B cell (primary cell): ENCODE measurements at places on chromosomes 4 and X. TPM values are rescaled to one million over a fixed set of nuclear protein-coding genes. Genes with fewer than 3 reads are reported as not detected.

Gene SCRG1
- total RNA-seq = not detected in 2 replicates

- no peak overlapping the region for H3K27ac ChIP-seq
- peaks cover 43% of the 10 kb centered on the region for H3K4me1 ChIP-seq
- H3K27me3 ChIP-seq = no peaks in the 10 kb centered on the region
- DNase-seq = peak; percentile 49
- peak overlapping the region; percentile 67 for H3K4me3 ChIP-seq
Observed at GRCh38 chrX:150361777-150362351, 1.3 kb upstream of the MAMLD1 start.

Gene FRAS1
- total RNA-seq = 0.05 and 0.12 TPM in 2 replicates

Gene PASD1
- not detected in 2 replicates for total RNA-seq

Gene ADGRL3
- total RNA-seq = not detected in 2 replicates

- DNase-seq = no peak
- H3K27me3 ChIP-seq = no peaks in the 10 kb centered on the region
- no peaks in the 10 kb centered on the region for H3K36me3 ChIP-seq
- no peak overlapping the region for H3K27ac ChIP-seq
- H3K4me3 ChIP-seq = no peak overlapping the region
- H3K4me1 ChIP-seq = no peaks in the 10 kb centered on the region
Observed at GRCh38 chrX:33840176-33840575, 291.9 kb downstream of the FAM47A start.

GRCh38 chr4:5467111-5467510 lies 241.2 kb downstream of the EVC2 start:
- no peak for DNase-seq
- H3K27me3 ChIP-seq = no peaks in the 10 kb centered on the region
- no peak overlapping the region for H3K4me3 ChIP-seq
- H3K36me3 ChIP-seq = no peaks in the 10 kb centered on the region

DNA sequence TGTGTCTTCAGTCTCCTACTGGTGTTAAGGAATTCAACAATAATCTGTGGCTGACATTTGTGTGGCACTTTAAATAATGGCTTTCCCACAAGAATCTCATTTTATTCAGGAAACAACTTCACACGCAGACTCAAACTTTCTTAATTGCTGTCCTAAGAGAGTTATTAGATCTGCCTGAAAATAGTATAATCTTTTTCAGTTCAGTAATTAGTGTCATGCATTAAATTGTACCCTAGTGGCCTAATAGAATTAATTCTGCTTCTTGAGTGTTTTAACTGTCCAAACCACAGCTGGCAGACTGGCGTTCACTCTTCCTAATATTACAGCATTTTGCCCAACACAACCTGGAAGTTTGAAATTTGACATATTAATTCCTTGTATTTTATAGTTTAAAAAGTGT lies 107.1 kb downstream of the GRIA2 start:
- no peaks in the 10 kb centered on the region for H3K36me3 ChIP-seq
- DNase-seq = no peak
- no peak overlapping the region for H3K27ac ChIP-seq
- no peaks in the 10 kb centered on the region for H3K4me1 ChIP-seq

Gene VCX2
- not detected in 2 replicates for total RNA-seq

Gene XAGE1B
- total RNA-seq = not detected in 2 replicates

DNA sequence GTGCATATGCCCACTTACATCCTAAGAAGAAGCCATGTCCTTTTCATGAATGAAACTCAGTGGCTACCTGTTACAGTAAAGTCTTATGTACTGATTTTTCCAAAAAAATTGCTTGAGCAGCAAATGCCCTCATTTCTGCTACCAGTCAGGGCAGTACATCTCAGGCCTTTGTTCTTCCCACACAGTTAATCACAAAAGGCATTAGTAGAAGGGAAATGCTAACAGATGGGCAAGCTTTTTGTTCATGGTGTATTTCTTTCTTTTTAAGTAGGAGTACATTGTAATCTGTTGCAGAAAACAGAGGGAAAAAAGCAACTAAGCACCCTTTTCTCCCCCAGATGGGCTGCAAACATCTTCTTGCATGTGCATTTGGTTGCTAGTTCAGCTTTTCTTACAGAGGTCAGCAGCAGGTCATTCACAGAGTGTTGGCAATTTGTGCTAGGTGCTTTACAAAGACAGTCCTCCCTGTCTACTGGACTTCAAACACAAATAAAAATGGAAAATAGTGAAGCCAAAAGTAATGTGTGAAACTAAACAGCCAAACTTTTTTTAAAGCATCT lies 373.4 kb downstream of the PRDM5 start:
- no peaks in the 10 kb centered on the region for H3K27me3 ChIP-seq
- no peaks in the 10 kb centered on the region for H3K4me1 ChIP-seq
- H3K36me3 ChIP-seq = no peaks in the 10 kb centered on the region
- H3K27ac ChIP-seq = no peak overlapping the region
- DNase-seq = no peak
- no peak overlapping the region for H3K4me3 ChIP-seq

DNA sequence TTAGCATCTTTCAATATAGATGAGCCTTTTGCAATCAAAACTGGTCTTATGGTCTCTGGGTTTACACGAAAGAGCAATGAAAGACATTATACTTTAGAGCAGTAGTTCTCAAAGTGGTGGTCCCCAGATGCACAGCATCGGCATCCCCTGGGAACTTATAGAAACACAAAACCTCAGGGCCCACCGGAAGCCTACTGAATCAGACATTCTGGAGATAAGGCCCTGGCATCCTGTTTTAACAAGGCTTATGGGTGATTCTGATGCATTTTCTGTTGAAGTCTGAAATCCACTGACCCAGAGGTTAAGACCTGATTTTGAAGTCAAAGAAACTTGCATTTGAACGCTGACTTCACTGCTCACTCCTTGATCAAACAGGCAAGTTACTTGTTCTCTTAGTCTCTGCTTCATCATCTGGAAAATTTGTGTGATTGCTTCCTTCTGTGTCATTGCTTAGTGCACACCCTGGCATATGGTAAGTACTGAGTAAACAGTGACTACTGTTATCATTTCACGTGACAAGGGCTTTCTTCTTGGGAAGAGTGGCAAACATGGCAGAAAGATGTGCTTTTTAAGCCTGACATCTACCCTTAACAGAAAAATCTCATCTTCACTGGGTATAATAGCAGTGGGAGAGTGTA lies 14.5 kb downstream of the CHRNA9 start:
- no peaks in the 10 kb centered on the region for H3K4me1 ChIP-seq
- DNase-seq = no peak
- H3K4me3 ChIP-seq = no peak overlapping the region
- no peaks in the 10 kb centered on the region for H3K36me3 ChIP-seq
- H3K27ac ChIP-seq = no peak overlapping the region
